ENCODE measurements at places on chromosomes 5 and 9.

- no peak for DNase-seq
These were observed 115.2 kb upstream of the WWC1 start for GRCh38 chr5:168176251-168176650.

- DNase-seq, result no peak
These were observed 14.2 kb upstream of the RALGDS start for GRCh38 chr9:133135146-133135745.

DNA sequence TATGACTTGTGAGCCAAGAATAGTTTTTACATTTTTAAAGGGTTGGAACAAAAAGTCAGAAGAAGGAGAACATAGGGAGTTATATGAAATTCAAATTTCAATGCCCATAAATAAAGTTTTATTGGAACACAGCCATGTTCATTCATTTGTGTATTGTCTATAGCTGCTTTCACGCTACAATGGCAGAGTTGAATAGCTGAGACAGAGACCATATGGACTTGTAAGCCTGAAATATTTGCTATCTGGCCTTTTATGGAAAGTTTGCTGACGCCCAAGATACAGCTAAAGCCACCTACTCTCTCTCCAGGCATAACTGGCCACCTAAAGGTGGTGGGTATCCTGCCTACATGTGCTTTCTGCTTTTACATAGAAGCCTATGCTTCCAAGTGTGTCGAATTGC is 10.9 kb downstream of the DAB2IP start:
- DNase-seq, result no peak

- DNase-seq, result no peak
These were observed 152.0 kb downstream of the ERCC6L2 start for GRCh38 chr9:96027251-96028131.

- no peak for DNase-seq
These were observed 8.4 kb upstream of the SPATA31E1 start for GRCh38 chr9:87874304-87874623.
